ENCODE measurements at places on chromosomes 7 and 10.

DNA sequence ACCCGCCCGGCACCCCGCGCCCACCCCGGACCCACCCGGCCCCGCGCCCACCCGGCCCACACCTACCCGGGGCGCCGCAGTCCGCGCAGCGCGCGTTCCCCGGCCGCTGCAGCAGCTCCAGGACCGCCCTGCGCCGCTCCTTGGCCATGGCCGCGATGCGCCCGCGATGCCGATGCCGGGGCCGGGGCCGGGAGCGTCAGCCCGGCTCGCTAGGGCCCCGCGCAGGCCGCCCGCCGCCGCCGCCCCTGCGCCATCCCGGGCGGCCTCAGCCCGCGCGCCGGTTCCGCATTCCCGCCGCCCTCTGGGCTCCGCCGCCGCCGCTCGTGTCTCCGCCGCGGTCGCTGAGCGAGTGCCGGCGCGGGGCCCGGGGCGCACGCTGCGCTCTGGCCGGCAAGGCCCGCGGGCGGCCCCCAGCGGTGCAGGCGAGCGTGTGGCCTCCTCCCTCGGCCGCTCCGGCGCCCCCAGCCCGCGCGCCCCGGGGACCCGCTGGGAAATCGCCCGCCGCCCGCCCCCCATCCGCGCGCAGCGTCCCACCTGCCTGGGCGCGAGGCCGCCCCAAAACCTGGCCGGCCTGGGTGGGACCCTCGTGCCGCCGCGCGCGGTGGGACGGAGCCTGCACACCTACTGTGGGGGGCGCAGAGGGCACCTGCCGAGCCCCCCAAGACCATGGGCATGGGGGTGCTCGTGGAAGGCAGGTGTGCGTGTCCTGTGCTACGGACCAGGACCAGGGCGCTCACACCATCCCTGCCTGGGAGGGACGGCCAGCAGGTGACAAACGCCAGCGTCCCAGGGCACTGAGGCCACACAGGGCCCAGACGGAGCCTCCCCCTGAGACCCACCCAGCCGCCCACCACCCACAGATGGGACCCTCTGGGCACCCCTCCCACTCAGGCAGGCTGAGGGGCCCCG, at the start of gene ADAP1:
Gene ADAP1, minus strand, starts transcription at position 351 of the 909 bp plus-strand sequence. Its CDS starts 203 bp downstream, at position 148.
- DNase-seq: no peak

DNA sequence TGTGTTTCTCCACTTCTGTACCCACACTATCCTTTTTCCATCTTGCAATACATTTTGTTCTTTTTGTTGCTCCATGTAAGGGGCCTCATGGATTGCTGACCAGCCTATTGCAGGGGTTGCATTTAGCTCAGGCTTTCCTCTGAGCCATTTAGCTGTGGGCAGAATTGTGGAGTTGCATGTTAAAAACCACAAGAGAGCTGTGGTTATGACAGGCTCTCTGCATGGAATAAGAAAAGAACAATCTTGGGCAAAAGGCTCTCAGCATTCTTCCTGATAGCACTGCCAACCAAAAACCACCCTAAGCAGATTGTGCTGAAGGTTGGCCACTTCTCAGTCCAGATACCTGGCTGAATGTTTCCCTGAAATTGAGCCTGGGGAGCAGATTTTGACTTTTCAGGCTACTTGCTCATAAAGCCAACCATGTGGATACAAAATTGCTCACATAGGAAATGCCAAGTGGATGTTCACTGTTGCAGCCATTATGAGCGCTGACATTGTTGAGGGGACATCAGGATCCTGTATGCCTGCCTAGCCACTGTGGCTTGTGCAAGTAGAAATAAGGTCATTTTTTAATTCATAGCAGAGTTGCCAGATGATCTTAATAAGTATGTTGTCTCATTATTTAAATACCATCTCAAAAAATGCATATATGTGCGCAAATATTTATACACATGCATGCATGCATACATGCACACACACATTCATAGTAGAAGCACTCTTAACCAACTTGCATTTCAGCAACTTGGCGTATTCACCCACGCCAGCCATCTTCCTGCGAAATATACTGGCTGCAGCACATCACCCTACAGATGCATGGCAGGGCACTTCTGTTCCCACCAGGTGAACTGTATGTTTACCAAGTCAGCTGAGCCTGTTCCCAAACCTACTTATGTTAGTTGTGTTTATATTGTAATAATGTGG, 695.4 kb downstream of the LRMDA start:
- peak; percentile 87 for DNase-seq

- DNase-seq: no peak
Measured at GRCh38 chr7:123260428-123260960, 60.7 kb upstream of the SLC13A1 start.

- no peak for DNase-seq
Measured at GRCh38 chr10:106424054-106424453, 740.5 kb downstream of the SORCS1 start.

DNA sequence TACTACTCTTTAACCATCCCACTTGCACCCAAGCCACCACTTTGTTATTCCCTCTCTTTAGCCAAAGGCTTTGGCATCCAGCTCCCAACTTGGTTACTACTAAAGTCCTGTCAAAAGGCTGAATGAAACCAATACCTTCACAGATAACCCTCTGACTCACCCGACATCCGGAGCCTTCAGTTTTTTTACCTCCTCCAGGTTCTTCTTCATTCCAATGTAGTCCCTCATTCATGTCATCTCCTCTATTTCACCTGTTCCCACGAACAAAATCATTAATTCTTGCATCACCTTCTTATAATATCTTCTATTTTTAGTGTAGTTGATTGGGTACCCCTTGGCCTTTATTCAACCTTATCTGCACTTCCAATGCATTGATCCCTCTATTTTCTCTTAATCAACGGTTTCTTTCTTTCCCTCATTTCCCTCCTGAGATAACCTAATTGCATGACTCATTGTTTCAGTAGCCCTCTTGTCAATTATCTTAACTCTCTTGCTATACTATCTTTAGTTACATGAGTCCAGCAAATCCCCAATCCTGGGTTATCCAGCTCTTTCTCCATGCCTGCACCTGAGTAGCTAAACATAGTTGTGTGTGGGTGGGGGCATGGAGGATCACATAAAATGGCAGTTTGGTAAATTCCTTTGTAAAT, 87.2 kb upstream of the COL1A2 start:
- DNase-seq: no peak

DNA sequence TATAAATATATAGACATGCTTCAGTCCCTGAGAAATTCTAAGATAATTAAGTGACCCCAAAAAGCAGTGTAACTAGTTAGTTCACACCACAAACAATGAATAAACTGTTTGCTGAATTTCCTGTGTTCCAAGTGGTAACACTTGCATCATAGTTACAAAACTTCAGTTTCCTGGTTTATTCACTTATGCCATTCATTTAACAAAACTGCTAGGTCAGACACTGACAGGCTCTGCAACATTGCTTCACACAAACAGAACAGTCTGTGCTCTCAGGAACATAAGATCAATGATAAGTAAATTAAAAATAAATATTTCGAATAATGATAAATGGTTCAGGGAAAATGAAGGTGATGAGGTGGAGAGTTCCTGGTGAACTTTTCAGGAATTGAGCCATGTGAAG, 133.3 kb upstream of the NAMPT start:
- no peak for DNase-seq

DNA sequence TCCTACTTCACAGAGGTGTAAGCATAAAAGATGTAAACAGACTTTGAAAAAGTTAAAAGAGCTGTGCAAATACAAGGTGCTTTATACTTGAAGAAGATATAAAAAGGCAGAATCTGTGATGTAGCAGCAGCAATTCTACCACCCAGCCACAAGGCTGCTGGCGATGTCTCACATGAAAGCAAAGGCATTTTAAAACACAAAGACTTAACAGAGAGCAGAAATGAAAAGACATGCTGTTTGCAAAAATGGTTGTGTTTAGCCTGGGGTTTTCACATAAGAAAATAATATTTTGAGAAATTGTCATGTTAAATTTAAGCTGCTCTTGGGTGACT, 85.5 kb upstream of the ZNF800 start:
- no peak for DNase-seq

GRCh38 chr10:95411635-95412034, 120.8 kb upstream of the PDLIM1 start:
- DNase-seq: no peak

GRCh38 chr10:130012129-130012528, 48.1 kb upstream of the EBF3 start:
- DNase-seq: no peak

DNA sequence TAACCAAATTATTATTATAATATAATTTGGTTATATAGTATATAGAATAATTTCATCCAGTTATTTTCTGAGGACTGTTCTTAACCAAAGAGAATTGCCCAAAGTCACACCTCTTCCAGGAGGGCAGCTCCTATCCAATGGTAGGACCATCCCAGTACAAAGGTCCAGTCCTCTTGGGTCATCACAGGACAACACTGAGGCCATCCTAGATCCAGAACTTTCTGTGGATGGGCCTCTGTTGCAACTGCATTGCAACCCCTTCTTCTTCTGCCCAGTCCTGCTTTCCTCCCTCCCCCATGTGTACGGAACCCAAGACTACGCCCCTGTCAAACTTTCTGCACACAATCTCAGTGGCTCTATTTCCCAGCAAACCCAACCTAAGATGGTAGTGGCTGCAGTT, 5.4 kb upstream of the HABP2 start:
- DNase-seq: no peak

GRCh38 chr7:42380401-42380800, 143.4 kb upstream of the GLI3 start:
- DNase-seq: no peak

GRCh38 chr10:113042868-113043267, 92.8 kb downstream of the TCF7L2 start:
- no peak for DNase-seq

DNA sequence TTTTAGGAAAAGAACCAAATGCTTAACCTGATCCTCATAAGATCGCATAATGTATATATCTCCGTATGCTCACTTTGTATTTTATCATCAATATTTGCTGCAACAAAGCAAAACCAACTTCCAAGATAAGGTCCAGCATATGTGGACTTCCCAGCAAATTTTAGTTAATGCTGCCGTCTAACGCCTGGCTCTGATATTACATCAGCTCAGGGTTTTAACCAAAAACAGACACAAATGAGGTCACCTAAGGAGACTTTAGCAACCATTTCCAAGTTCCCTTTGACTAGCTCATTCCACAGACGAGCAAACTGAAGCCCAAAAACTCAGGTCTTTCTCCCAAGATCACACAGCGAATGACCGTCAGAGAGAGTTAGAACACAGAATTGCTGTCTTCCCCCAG, 59.4 kb upstream of the UCN3 start:
- DNase-seq: no peak

DNA sequence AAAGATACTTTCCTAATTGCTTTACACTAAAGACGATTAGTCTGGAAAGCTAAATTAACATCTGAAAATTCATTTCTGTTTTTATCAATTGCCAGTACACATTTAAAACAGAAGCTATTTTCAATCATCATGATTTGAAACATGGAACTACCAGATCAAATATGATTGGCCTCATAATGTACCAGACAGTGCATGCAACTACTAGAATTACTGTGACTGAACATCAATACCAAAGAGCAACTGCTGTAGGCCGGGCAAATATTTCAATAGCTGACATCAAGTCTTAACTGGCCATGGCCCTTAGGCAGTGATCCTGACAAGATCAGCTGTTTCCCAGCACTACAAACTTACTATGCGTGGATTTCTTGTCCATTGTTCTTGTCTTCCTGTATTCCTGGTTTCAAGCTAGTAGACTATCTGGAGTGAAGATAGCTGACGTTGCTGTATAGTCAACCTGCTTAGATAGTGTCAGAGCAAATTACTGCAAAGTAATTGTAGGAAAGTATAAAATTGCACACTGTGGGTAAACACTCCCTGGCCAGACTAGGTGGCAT, 21.7 kb upstream of the WNT16 start:
- no peak for DNase-seq

GRCh38 chr7:24319209-24319608, 35.2 kb downstream of the NPY start:
- no peak for DNase-seq

DNA sequence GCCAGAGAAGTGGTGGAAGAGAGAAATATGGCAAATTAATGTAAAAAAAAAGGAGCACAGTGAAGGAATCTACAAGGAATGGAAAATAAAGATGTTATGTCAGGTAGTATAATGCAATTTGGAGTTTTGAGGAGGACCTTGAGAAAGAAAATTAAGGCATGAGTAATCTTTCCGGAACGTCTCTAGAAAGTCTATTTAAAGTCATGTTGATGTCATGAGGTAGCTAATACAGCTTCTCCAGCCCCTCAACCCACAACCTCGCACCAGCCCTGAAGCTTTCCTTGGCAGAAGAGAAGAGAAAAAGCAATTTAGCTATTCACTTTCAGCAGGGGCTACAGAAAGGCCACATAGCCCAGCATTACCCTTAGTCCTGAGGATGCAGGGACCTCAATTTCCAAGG, 22.5 kb downstream of the TRDMT1 start:
- no peak for DNase-seq

DNA sequence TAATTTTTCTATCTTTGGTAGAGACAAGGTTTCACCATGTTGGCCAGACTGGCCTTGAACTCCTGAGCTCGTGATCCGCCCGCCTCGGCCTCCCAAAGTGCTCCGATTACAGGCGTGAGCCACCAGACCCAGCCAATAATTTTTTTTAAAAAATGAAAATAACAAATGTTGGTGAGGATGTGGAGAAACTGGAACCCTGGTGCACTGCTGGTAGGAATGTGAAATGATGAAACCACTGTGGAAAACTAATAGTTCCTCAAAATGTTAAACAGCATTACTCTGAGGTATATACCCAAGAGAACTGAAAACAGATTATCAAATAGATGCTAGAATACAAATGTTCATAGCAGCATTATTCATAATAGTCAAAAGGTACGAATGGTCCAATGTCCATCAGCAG, 23.0 kb upstream of the YWHAG start:
- no peak for DNase-seq

- no peak for DNase-seq
Measured at GRCh38 chr10:106608066-106608465, 556.4 kb downstream of the SORCS1 start.

- no peak for DNase-seq
Measured at GRCh38 chr7:128681794-128682537, 9.9 kb downstream of the GARIN1A start.

- peak; percentile 31 for DNase-seq
Measured at GRCh38 chr10:63976538-63976937, 455.3 kb downstream of the REEP3 start.

- DNase-seq: no peak
Measured at GRCh38 chr7:45591101-45591906, 17.1 kb downstream of the ADCY1 start.

GRCh38 chr10:124451276-124451675, 1.4 kb upstream of the NKX1-2 start:
- DNase-seq: no peak

DNA sequence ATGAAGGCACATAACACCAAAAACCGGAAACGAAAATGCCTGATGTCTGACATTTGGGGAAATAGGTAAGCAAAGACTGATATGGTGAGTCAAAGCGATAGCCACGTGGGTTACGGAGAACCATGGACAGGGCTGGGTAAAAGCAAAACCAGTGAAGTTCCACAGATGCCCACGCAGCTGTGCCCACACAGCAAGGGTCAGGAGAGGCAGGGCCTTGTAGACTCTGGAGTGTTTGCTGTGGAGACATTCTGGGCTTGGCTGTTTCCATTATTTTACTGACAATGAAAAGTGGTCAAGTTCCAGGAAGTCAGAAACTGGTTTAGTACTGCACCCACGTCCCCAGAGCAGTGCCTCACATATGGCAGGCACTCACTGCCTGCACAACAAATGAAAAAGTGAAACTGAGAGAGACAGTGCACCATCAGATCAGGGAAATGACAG, 148.7 kb downstream of the ZMYND11 start:
- no peak for DNase-seq

- no peak for DNase-seq
Measured at GRCh38 chr7:158391141-158391540, 196.5 kb downstream of the PTPRN2 start.

GRCh38 chr7:137626469-137627067, 220.2 kb downstream of the DGKI start:
- peak; percentile 37 for DNase-seq

Measured in cerebellar cortex (tissue), 1 donor.